ENCODE measurements at places on chromosomes 3 and 15. TPM values are rescaled to one million over a fixed set of nuclear protein-coding genes. Genes with fewer than 3 reads are reported as not detected.

LIPC gene
- 17.6 TPM for total RNA-seq

GRCh38 chr3:133424937-133425869, 25.3 kb downstream of the BFSP2 start:
- H3K36me3 ChIP-seq, result no peaks in the 10 kb centered on the region
- peaks cover 4% of the 10 kb centered on the region for H3K4me1 ChIP-seq
- no peak overlapping the region for H3K27ac ChIP-seq
- no peak for DNase-seq
- no peaks in the 10 kb centered on the region for H3K27me3 ChIP-seq
- no peak overlapping the region for H3K4me3 ChIP-seq

IQCF5 gene
- total RNA-seq, result not detected

DNA sequence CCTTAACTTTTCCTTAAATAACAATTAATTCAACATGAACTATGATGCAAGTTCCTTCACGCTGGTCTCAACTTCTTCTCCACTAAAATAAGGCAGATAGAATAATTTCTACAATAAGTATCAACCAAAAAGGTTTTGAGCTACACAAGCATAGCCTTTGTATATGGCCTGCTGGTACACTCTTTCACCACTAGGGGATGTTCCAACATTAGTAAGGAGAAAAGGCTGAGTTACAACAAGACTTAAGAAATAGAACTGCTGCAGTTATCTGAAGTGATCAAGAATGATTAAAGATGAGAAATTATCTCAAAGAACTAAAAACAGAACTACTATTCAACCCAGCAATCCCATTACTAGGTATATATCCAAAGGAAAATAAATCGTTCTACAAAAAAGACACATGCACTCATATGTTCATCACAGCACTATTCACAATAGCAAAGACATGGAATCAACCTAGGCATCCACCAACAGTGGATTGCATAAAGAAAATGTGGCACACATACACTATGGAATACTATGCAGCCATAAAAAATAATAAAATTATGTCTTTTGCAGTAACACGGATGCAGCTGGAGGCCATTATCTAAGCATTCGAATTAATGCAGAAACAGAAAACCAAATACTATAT, 14.4 kb downstream of the ATP13A3 start:
- DNase-seq, result peak; percentile 55
- H3K27ac ChIP-seq, result no peak overlapping the region
- H3K4me1 ChIP-seq, result peaks cover 7% of the 10 kb centered on the region

GRCh38 chr3:57043518-57043917, 16.9 kb upstream of the SPATA12 start:
- peaks cover 12% of the 10 kb centered on the region for H3K4me1 ChIP-seq
- no peak overlapping the region for H3K27ac ChIP-seq
- H3K27me3 ChIP-seq, result no peaks in the 10 kb centered on the region
- H3K4me3 ChIP-seq, result no peak overlapping the region
- no peaks in the 10 kb centered on the region for H3K36me3 ChIP-seq

GRCh38 chr3:98563661-98564281, 29.6 kb downstream of the CPOX start:
- H3K27me3 ChIP-seq, result no peaks in the 10 kb centered on the region
- no peaks in the 10 kb centered on the region for H3K36me3 ChIP-seq
- no peak for DNase-seq
- H3K27ac ChIP-seq, result no peak overlapping the region

DNA sequence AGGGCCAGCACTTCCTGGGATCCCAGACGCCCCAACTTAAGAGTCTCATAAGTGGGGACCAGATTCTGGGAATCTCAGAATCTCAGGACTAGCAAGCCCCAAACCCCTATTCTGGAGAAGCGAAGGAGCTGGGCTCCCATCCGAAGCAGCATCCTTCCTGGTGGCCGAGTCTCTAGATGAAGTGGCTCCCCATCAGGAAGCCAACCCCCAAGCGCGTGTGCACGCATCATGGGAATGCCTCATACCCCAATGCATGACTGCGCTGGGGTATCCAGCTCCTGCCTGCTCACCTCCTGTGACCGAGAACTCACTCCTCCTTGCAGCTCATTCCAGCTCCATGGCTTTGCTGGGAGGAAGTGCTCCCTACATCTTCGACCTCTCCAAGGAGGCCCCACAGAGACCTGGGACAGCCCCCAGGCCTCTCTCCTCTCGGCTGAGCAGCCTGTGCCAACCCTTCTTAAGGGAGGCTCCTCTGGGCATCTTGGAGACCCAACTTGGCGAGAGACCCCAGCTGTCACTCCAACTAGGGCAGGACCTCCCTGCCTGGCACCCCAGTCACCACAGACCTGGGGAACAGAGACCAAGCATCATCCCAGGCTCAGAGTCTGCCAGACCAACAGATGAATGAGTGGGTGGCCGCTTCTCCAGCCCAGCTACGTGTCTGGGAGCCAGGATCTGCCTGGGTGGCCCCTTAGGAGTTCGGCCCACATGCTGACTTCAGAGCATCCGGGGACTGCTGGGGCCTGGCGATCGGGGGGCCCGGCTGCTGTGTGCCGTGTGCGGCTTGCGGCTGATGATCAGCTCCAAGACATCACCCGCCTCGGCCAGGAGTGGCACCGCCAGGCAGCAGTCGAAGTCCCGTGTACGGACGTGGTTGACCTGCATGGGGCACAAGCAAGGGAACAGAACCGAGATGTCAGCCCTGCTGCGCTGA, 46.9 kb downstream of the GRIP2 start:
- no peaks in the 10 kb centered on the region for H3K27me3 ChIP-seq
- H3K4me1 ChIP-seq, result peaks cover 8% of the 10 kb centered on the region
- no peak overlapping the region for H3K27ac ChIP-seq
- DNase-seq, result no peak

- no peaks in the 10 kb centered on the region for H3K36me3 ChIP-seq
- H3K27ac ChIP-seq, result no peak overlapping the region
- H3K27me3 ChIP-seq, result no peaks in the 10 kb centered on the region
- no peaks in the 10 kb centered on the region for H3K4me1 ChIP-seq
- no peak overlapping the region for H3K4me3 ChIP-seq
These were observed 70.5 kb downstream of the CHD2 start for GRCh38 chr15:92970656-92971055.

- no peak overlapping the region for H3K4me3 ChIP-seq
- H3K27me3 ChIP-seq, result no peaks in the 10 kb centered on the region
- no peak overlapping the region for H3K27ac ChIP-seq
These were observed 35.1 kb downstream of the APBA2 start for GRCh38 chr15:28920781-28921331.

DNA sequence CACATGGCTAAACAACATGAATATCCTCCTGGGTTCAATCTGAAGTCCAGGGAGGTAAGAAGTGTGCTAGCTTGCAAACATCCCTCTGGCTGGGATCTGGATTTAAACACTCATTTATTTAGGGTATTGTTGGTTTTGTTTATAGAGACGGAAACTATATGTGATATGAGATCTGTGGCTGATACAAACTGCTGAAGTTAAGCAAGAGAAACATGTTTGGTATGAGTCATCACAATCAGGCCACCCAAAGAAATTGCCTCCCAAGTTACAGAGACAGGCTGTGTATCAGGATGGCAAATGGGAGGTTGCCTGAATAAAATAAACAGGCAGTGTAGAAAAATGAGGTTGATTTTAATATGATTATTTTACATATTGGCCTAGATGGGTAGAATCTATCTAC, 562.1 kb downstream of the IGSF11 start:
- no peak overlapping the region for H3K27ac ChIP-seq
- no peak for DNase-seq
- no peaks in the 10 kb centered on the region for H3K36me3 ChIP-seq
- no peaks in the 10 kb centered on the region for H3K27me3 ChIP-seq

- H3K4me1 ChIP-seq, result no peaks in the 10 kb centered on the region
- no peaks in the 10 kb centered on the region for H3K36me3 ChIP-seq
- DNase-seq, result no peak
- H3K27me3 ChIP-seq, result no peaks in the 10 kb centered on the region
- no peak overlapping the region for H3K27ac ChIP-seq
These were observed 199.1 kb upstream of the ZPLD1 start for GRCh38 chr3:102235679-102236078.

DNA sequence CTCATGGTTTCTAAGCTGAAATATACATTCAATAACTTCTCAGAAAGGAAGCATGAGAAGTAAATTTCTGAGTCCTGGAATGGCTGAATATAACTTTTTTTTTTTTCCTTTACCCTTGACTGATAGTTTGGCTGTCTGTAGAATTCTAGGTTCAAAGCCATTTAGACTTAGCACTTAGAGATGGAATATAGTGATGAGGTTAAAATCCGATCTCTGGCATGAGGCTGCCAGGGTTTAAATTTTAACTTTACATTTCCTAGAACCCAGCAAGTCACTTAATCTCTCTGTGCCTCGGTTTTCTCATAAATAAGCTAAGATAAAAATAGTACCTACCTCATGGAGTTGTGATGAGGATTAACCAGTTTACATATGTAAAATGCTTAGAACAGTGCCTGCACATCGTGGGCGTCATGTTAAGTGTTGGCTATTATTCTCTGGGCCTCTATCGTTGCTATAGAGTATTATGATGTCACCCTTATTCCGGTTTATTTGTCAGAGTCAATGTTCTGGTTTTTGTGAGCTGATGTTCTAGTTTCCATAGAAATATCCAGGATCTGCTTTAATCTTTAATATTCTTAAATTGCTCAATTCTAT, 199.8 kb upstream of the TLE3 start:
- no peak overlapping the region for H3K27ac ChIP-seq
- DNase-seq, result no peak
- peaks cover under 1% of the 10 kb centered on the region for H3K4me1 ChIP-seq
- no peaks in the 10 kb centered on the region for H3K36me3 ChIP-seq
- H3K27me3 ChIP-seq, result no peaks in the 10 kb centered on the region

- no peak overlapping the region for H3K4me3 ChIP-seq
- H3K27me3 ChIP-seq, result no peaks in the 10 kb centered on the region
- H3K4me1 ChIP-seq, result peaks cover 7% of the 10 kb centered on the region
- H3K27ac ChIP-seq, result no peak overlapping the region
These were observed 66.0 kb upstream of the OXTR start for GRCh38 chr3:8835385-8835784.

GRCh38 chr15:45521596-45522327, 793 bp downstream of the SLC30A4 start:
- no peak overlapping the region for H3K27ac ChIP-seq
- no peaks in the 10 kb centered on the region for H3K36me3 ChIP-seq
- no peaks in the 10 kb centered on the region for H3K27me3 ChIP-seq
- H3K4me3 ChIP-seq, result peak overlapping the region; percentile 71
- DNase-seq, result peak; percentile 34
- peaks cover 6% of the 10 kb centered on the region for H3K4me1 ChIP-seq

- no peaks in the 10 kb centered on the region for H3K27me3 ChIP-seq
- H3K4me3 ChIP-seq, result no peak overlapping the region
- H3K27ac ChIP-seq, result no peak overlapping the region
- DNase-seq, result no peak
- peaks cover 11% of the 10 kb centered on the region for H3K4me1 ChIP-seq
These were observed 411.5 kb downstream of the RAP2B start for GRCh38 chr3:153573481-153573880.

- H3K27ac ChIP-seq, result no peak overlapping the region
- H3K36me3 ChIP-seq, result no peaks in the 10 kb centered on the region
- no peaks in the 10 kb centered on the region for H3K4me1 ChIP-seq
- no peak overlapping the region for H3K4me3 ChIP-seq
- no peak for DNase-seq
These were observed 12.2 kb upstream of the KCNMB3 start for GRCh38 chr3:179263134-179263533.

- H3K4me3 ChIP-seq, result no peak overlapping the region
- DNase-seq, result no peak
- no peaks in the 10 kb centered on the region for H3K4me1 ChIP-seq
- no peaks in the 10 kb centered on the region for H3K36me3 ChIP-seq
- H3K27me3 ChIP-seq, result no peaks in the 10 kb centered on the region
These were observed 29.5 kb upstream of the TMEM115 start for GRCh38 chr3:50388720-50389413.

DNA sequence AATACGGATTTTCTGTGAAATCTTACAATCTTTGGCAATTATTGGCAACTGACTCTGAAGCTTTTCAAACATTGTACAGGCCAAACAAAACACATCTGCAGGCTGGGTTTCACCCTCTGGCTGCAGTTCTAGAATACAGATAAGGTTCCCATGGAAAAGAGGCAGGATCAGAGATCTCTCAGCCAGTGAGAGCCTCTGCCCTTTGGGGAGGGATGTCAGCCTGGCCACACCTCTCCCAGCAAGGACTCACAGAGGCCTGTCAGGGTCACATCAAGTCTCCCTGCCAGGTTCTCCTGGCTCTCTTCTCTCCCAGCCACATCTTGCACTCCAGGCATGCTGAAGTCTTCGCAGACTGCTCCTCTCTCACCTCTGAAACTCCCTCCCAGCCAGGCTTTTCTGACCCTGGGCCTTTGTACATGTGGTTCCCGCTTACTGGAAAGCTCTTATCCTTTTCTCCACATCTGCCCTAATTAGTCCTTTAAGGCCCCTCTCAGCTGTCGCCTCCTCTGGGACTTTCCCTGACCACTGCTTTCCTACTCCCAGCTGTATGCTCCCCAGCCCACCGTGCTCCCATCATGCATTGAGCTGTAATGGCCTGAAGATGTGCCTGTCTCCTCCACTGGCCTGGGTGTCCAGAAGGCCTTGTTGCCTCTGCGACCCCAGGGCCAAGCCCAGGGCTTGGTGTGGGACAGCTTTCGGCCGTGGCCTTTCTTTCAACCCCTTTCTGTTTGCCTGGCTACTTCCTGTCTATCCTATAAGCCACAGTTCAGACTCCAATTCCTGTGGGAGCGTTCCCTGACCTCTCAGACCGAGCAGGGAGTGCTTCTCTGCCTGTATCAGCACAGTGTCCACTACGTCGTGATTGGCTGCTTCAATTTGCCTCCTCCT, 4.3 kb downstream of the RBP1 start:
- peaks cover 10% of the 10 kb centered on the region for H3K4me1 ChIP-seq
- H3K27me3 ChIP-seq, result no peaks in the 10 kb centered on the region
- H3K4me3 ChIP-seq, result no peak overlapping the region
- peak overlapping the region; percentile 70 for H3K27ac ChIP-seq
- no peaks in the 10 kb centered on the region for H3K36me3 ChIP-seq

C3orf20 gene
- 0.19 TPM for total RNA-seq

TP63 gene
- total RNA-seq, result 1.2 TPM

DNA sequence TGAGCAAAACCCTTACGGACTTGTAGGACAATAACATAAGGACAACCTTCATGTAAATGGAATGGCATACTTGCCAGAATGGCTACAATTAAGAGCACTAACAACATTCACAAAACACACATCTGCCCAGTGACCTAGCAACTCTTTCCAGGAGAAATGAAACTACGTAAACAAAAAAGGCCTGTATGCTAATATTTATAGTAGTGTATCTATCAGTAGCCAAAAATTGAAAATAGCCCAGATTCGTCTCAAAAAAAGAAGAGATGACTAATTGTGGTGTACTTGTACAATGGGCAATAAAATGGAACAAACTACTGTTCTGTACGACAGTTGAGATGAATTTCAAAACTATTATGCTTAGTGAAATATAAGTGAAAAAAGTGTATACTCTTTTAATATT, 38.4 kb downstream of the CMC1 start:
- H3K4me3 ChIP-seq, result no peak overlapping the region
- no peaks in the 10 kb centered on the region for H3K36me3 ChIP-seq
- DNase-seq, result no peak
- no peak overlapping the region for H3K27ac ChIP-seq

COL6A5 gene
- total RNA-seq, result not detected

- H3K27me3 ChIP-seq, result no peaks in the 10 kb centered on the region
- DNase-seq, result no peak
- no peaks in the 10 kb centered on the region for H3K36me3 ChIP-seq
These were observed 30.8 kb downstream of the DNAH1 start for GRCh38 chr3:52346623-52347530.

- no peak overlapping the region for H3K4me3 ChIP-seq
- H3K27me3 ChIP-seq, result no peaks in the 10 kb centered on the region
- H3K4me1 ChIP-seq, result no peaks in the 10 kb centered on the region
These were observed 312.7 kb upstream of the DPH6 start for GRCh38 chr15:35858707-35859106.

GCSAM gene
- total RNA-seq, result not detected

GRCh38 chr3:34396956-34397355, 598.5 kb downstream of the PDCD6IP start:
- H3K27ac ChIP-seq, result no peak overlapping the region
- H3K27me3 ChIP-seq, result no peaks in the 10 kb centered on the region
- no peak overlapping the region for H3K4me3 ChIP-seq
- no peaks in the 10 kb centered on the region for H3K4me1 ChIP-seq

All from Caco-2 (cell line).